Stomach (tissue), 19 donors: ENCODE measurements at places on chromosomes 2 and 18.

- DNase-seq = peak; percentile 67
Observed at GRCh38 chr2:29012211-29012681, 31.1 kb downstream of the TOGARAM2 start.

DNA sequence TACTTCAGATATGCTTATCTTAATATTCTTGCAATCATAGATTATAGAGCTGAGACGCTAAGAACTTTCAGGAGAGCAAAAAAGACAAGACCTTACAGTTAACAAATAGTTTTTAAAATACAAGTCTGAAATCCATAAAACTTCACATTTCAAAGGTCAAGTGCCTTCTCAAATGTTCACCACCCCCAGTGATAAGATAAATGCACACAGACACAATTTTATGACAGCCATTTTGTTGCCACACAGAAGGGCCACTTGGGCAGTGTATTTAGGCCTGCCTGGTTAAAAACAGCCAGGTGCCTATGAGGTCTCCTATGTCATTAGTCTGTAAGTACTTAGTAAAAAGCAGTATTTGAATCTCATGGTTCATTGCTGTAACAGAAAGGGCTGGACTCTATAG lies 8.1 kb upstream of the PSTPIP2 start:
- DNase-seq = no peak

DNA sequence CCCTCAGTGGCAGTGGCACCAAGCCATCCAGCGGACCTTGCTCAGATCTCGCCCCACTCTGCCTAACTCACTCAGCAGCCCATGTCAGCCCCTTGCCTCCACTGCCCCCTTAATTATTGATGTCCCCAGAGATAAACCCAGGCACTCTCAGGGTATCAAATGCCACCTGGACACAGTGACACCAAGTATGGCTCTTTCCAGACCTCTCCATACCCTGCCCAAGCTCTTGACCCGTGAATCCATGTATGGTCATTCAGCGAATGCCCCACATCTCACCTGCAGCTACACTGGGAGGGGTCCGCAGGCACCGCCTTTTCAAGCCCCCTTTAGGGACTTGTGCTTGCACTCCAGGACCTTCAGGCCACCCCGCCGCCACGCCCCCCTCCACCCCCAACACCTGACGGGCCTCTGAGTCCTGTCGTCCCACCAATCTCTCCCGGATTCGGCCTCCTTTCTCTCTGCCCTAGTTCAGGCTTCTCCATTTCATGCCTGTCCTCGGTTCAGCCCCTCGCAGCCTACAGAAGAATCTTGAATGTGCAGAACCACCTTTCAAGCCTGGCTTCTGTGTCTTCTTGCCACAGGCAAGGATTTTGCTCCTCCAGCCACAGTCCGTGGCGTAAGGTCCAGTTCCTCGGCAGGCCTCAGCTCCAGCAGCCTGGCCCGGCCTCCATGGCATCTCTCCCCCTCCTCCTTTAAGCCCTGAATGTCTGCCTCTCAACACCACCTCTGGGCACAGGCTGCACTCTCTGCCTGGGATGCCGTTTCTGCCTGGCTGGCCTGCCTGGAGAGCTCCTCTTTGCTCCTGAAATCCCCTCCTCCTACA lies 54.1 kb upstream of the ODC1 start:
- DNase-seq = peak; percentile 14

- peak; percentile 43 for DNase-seq
Observed at GRCh38 chr18:8610459-8610851, 1.2 kb downstream of the RAB12 start.

GRCh38 chr2:71589763-71590162 lies 136.4 kb downstream of the DYSF start:
- DNase-seq = no peak

DNA sequence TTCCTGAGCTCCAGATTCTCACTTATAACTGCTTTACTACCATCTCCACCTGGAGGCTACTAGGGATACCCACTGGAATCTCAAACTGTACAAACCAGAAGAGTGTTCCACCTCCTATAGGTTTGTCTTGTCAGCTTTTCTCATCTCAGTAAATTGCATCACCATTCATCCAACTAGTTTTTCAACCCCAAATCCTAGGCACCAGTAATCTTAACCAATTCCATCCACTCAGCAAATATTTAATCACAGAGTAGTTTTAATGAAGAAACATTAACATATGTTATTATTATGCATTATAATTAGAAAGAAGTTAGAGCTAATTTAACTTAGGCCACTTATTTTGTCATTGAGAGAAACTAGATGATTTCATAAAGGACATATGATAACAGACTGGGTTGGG lies 635.0 kb downstream of the DCDC2C start:
- DNase-seq = no peak

DNA sequence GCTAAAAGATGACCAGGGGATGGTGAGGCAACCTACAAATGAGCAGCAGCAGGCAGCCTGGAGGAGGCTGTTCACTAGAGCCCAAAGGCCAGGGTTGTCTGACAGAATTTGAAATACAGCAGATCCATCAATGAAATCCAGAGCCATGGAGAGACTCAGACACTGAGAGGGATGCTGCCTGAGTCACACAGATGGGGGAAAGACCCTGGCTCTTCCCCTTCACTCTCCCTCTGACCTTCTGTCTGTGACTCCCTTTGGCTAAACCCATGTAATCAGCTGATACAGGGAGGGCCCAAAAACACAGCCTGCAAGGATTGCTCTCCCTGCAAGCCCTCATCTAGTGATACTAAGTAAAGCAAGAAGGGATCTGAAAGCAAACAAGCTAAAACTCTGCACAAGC lies 166.5 kb upstream of the SPOPL start:
- no peak for DNase-seq

- DNase-seq = no peak
Observed at GRCh38 chr2:130823886-130824491, 12.7 kb upstream of the ARHGEF4 start.

DNA sequence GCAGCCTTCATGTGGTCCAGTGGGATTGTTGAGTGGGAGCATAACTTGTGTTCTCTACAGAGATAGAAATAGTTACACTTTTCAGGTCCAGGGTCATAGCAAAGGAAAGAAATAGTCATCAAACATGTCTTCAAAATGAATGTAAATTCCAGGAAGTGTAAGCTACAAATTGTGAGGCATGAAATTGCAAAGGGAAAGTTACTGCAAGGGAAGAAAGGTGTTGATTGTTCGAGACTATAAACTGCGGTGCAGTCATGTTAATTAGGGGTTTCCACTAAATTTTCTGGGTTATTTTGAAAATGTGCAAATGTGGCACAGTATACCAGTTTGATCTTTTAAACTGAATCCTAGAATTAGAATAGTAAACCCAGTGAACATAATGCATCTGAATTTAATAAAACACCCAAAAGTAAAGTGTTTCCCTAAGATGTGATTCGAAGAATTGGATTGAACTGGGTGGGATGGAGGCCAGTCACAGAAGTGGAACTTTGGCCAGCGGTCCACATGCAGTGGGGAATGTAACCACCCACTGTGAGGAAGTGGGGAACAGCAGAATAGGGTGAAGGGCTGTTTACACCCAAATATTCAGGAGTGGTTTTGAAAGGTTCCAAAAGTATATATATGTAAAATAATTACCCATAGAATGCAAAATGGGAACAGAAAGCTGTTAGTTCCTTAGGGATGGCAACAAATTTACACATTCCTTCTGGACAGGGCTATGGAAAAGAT lies 126.5 kb upstream of the CCDC68 start:
- DNase-seq = no peak

- DNase-seq = no peak
Observed at GRCh38 chr2:65199891-65200290, 27.7 kb upstream of the ACTR2 start.

- DNase-seq = no peak
Observed at GRCh38 chr2:200278694-200279316, 27.7 kb upstream of the SPATS2L start.

DNA sequence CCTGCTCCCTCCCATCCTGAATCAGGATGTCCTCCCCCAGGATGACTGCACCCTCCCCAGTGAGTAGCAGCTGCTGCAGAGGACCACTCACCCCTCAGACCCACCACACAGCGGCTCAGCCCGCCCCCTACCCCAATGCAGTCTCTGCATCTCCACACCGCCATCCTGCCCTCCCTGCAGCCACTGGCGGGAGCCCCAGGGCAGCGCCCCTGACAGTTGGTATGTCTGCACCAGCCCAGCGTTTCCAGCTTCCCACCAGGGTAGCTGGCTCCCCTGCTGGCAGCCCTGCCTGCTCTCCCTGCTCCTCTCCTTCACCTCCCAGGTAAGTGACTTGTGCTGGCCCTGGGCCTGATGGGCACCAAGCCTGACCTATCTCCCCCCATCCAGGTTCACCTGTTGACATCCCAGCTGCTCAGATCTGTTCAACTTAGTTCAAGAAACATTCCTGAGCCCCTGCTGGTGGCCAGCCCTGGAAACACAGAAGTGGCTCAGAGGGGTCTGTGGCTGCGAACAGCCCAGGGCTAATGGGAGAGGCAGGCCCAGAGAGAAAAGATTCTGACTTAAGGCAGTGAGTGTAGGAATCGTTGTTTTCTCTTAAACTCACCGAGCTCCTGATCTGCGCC lies 117.7 kb upstream of the RAB6C start:
- no peak for DNase-seq

DNA sequence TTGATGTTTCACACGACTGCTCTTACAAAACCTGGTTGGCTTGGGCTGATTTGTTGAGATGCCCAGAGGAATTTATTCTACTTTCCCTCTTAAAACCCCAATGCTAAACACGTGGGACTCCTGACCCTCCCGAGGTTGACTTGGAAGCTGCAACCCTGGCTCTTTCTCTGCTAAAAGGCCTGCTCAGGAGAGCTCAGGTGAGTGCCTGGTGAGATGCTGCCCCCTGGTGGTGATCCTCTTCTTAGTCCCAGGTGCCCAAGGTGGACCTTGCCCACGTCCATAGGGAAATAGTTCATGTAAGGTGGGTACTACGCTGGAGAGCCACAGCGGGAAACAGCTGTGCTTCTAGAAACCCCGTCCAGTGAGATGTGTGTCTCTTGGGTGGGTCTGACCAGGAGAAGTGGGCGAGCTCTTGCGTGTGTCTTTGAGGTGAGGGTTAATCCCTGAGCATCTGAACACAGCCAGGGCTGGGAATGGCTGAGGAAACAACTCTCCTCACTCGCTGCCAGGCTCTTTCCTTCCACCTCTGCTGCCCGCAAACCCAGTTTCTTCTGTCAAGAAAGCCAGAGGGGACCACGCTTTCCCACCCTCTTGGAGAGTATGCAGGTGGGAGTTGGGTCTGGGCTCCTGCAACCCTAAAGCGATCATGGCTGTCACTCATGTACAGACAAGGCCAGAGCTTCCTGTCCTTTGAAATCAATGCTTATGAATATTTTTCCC lies 25.5 kb upstream of the PXDN start:
- peak; percentile 57 for DNase-seq

- no peak for DNase-seq
Observed at GRCh38 chr18:76697441-76697901, 124.9 kb upstream of the ZNF236 start.

GRCh38 chr2:101805152-101806088 lies 107.9 kb downstream of the MAP4K4 start:
- DNase-seq = no peak

DNA sequence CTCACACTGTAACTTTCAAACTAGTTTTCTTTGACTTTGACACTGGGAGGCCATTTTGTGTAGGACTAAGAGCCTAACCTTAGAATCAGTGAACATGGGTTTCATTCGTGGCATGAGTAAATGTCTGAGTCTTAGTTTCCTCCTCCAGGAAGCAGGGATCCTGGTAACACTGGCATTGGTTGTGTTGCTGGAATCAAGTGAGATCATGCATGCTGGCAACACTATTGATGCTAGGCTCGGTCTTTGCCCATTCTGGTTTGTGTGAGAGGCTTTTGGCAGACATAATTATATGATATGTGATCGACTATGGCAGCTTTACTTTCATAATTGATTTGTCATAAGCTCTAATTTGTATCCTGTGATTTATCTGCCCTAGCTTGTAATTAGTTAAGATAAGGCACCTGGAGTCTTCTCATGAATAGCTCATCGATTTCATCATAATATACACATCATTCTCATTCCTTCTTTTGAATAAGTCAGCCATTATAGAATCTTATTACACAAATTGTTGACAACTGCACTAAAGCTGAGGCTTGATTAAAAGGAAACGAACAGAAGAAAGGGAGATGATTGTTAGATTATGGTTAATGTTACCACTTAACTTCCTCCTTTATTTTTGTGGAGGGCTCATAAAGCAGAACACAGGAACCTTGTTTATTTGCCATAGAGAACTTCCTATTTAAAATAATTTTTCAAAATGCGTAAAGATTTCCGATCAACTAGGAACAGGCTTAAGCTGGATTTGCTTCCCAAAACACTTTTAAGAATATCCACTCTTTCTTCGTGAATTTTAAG lies 12.6 kb downstream of the PPP1R1C start:
- no peak for DNase-seq

DNA sequence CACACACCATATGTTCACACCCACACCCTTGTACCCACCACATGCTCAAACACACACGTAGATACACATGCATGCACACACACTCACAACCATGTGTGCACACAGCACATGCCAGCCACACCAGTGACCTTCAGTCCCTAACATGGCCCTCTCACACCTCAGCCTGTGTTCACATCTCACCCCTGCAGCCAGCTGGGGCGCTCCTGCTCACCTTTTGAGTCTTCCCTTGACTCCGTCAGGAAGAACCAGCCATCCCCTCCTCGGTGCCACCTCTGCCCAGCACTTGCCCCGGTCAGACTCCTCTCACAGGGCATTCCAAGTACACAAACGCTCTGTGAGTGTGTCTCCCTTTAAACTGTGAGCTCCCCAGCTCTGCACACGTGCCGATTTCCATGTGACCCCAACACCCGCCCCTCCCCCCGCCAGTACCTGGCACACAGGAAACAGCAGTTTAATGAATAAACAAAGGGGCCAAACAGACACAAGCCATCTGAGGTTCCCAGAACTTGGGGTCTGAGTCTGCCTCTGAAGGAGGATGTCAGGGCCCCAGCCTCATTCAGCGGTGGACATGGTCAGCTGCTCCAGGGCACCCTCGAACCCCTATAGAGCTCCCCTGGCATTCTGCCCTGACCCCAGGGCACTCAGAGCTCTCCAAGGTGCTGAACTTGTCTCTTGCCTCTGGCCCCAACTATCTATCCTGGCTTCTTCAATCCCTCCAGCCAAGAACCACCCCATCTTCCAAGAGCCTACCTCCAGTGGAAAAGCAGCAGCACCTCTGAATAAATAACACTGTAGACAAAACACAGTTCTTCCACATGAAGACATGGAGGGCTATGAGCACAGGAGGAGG lies 252.9 kb downstream of the ATAD2B start:
- no peak for DNase-seq

GRCh38 chr2:95215018-95215612 lies 7.8 kb downstream of the ZNF892 start:
- no peak for DNase-seq

DNA sequence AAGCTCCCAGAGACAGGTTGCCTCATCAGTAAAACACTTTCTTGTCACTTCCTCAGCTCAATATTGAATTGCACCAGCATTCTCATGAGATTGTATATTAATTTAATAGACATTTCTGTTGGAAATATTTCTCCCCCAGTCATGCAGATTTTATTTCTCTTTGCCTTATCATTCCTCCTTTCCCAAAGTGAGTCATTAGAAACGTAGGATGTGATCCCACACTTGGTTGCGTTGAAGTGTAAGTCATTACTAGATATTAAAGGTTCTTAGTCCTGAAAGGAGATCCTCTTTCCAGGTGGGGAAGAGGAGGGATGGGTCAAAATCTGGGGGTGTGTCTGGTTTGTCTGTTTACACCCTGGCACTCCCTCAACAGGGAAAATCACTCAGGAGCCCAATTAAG lies 438.2 kb downstream of the SLC4A3 start:
- DNase-seq = no peak

- peak; percentile 30 for DNase-seq
Observed at GRCh38 chr2:36140391-36140790, 215.2 kb upstream of the CRIM1 start.

- peak; percentile 15 for DNase-seq
Observed at GRCh38 chr18:79008356-79008940, 28.8 kb downstream of the SALL3 start.

GRCh38 chr2:138959031-138959430 lies 178.8 kb upstream of the NXPH2 start:
- DNase-seq = no peak
